HTR-8/SVneo (cell line): ENCODE measurements at places on chromosomes 5 and 9.

DNA sequence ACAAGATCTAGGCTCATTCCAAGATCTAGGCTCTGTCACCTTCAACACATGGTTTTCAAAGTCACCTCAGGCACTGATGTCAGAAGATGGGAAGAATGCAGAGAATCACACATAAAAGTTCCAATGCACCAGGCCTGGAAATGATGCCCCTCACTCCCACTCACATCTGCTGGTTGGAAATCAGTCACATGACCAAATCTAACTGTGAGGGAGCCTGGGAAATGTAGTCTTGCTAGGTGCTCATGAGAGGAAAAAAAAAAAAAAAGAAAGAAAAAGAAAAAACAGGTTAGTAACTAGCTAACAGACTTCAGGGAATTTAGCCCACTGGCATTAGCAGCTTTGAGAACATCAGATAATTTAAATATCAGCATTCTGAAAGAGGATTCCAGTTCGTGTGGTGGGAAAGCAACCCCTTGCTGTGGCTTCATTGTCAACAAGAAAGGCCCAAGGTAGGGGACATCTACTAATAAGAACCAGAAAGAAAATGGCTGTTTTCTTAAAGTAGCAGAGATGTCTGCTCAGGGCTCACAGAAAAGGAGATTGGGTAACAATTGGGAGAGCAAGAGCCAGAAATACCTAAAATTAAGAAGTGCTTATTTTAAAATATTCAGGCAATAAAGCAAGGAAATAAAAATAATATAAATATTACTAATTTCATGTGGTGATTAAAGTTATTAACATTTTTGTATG, 614.3 kb downstream of the ACTL7B start:
- no peak for DNase-seq

DNA sequence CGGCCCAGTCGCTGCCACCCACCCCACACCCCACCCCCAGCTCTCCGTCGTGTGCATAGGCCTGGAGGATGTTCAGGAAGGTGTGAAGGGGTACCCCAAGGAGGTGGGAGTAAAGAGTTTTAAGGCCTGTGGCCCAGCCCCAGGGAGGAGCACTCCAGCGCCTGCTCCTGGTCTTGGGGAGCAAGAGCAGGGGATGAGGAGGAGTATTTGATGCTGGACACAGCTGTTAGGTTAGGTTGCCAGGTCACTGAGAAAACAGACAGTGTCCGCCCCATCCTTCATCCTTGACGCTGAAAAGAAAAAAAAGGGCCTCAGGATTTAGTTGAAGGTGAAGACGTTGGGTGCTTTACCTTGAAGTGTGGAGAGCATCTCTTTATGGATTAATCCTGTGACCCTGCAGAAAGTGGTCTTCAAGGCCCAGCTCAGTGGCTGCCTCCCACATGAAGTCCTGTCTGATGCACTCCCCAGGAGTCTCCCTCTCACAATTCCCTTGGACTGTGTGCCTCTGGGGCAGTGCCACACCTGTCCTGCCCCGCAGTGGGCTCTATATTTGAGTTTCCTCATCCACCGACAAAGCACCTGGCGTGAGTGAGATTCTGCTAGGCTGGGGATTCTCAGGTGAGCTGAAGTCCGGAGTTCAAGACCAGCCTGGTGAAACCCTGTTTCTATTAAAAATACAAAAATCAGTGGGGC, 101.8 kb downstream of the SPRY4 start:
- no peak for DNase-seq

DNA sequence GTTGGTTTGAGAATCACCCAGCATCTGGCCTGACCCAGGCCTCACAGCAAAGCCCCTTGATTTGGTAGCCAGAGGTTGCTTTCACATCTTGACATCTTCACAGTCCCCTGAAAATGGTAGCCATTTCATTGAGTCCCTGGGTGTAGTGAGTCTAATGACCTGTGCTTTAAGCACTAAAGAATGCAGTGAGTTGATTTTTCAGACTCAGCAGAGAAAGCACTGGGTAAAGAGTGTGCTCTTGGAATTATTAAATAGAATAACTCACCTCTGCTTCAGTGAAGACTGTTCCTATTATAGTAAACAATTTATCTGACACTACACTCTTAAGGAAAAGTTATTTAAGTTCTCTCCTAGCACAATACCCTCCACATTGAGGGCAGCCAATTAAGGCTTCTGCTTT, 56.2 kb downstream of the PTCD2 start:
- DNase-seq, result no peak

- DNase-seq, result peak; percentile 91
Observed at GRCh38 chr5:149799119-149799623, 69.1 kb downstream of the PPARGC1B start.

DNA sequence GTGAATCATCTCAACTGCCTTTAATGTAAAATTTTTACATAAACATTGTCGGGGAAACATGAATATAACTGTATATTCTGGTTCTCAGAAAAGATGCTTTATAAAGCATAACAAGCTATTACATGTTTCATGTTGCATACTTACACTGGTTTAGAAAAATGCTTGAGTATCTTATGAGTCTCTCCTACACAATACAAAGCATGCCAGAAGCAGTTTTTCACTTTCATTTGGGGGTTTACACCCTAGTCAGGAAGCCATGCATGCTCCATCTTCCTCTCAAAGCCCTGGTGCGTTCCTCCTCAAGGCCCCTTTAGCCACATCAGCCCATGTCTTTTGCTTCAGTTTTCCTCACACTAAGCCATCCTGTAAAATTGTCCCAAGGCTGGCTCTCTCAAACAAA, 22.8 kb downstream of the ELAVL2 start:
- DNase-seq, result no peak

DNA sequence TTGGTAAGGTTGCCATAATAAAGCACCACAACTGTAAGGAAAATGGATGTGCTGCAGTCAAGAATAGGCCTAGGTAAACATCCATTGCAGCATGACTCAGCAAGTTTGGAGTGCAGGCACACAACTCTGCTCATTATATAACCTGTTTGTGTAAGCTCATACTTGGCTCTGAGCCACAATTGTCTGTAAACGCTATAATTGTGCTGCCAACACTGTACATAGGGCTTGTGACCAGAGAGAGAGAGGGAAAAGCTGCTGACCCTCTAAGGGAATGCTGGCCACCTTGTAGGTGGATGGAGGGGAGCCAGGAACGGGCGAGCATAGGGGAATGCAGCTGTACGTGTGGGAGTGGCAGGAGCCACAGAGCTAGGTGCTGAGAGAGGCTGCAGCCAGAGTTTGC, 2186.5 kb upstream of the ACO1 start:
- no peak for DNase-seq

DNA sequence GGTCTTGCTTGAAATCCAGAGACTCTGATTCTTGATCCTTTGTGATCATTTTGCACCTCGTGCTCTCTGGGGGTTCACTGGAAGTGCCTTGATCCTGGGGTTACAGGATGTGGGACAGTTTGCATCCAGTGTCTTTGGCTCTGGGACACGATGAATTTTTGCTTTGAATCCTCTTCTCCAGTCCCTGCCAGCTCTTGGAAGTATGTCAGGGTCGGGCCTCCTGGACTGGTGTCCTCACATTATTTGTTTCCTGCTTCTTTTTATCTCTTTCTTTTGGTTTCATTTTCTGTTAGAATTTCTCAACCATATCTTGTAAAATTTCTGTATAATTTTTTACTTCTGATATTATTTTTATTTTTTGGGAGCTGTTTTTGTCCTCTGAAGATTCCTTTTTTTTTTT, 34.2 kb downstream of the SECISBP2 start:
- DNase-seq, result no peak

GRCh38 chr5:143019614-143020515, 249.7 kb downstream of the ARHGAP26 start:
- DNase-seq, result no peak

- DNase-seq, result no peak
Observed at GRCh38 chr9:122261469-122261881, 3.2 kb downstream of the RBM18 start.

DNA sequence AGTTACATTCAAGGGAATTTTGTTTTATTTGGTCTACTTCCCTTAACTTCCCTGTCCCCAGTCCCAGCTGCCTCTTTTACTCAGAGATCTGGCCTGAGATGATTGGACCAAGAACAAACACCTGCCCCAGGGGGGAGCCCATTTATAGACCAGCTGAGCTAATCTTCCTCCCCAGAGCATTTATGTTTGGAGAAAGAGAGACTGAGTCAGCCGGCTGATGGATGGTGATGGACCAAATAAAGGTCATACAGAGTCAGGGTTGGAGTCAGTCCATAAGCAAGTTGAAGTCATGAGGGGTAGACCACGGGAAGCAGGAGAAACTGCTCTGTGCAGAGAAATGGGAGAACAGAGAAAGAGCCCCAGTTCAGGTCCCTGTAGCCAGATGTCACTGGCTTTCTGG, 77.7 kb downstream of the TMEM174 start:
- DNase-seq, result no peak

- DNase-seq, result peak; percentile 15
Observed at GRCh38 chr5:43729846-43730478, 127.0 kb downstream of the NNT start.

- DNase-seq, result no peak
Observed at GRCh38 chr9:110602281-110602680, 22.7 kb upstream of the SVEP1 start.

- DNase-seq, result no peak
Observed at GRCh38 chr5:41903382-41903891, 707 bp upstream of the RIMOC1 start.

- no peak for DNase-seq
Observed at GRCh38 chr5:129903466-129904101, 681 bp upstream of the CHSY3 start.

DNA sequence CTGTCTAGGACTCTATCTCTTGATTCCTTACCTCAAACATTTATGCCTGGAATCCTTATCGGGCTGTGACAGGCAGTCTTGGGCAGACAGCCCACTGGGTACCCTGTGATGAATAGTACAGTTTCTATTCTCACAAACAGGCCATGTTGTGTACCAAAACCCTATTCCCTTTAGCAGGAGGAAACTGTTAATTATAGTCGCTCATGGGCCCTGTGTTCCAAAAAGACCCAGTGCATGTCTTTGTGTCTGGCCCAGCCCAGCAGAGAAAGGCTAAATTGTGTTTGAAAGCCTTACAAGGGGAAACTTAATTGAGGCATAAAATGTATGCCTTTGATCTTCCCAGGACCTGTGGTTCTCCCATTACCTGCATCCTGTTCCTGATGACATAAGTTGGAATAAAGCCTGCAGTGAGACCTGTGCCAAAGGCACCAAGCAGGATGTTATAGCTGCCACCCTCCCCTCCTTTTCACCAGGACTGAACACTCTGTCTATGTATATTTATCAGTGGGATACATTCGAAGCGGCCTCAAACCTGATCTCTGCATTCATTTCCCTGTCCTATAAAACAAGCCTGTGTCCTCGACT, 43.3 kb downstream of the TLR4 start:
- DNase-seq, result no peak

GRCh38 chr9:126609711-126610388, 3.9 kb upstream of the LMX1B start:
- DNase-seq, result no peak

GRCh38 chr5:57417971-57418370, 64.6 kb downstream of the ACTBL2 start:
- DNase-seq, result no peak

GRCh38 chr5:150052956-150053712, 33.2 kb downstream of the CSF1R start:
- DNase-seq, result peak; percentile 39

- DNase-seq, result no peak
Observed at GRCh38 chr5:93281980-93282772, 298.8 kb downstream of the NR2F1-AS1 start.

- no peak for DNase-seq
Observed at GRCh38 chr5:165000479-165001190, 1495.2 kb downstream of the MAT2B start.

- no peak for DNase-seq
Observed at GRCh38 chr5:9654886-9655285, 24.7 kb upstream of the TAS2R1 start.

DNA sequence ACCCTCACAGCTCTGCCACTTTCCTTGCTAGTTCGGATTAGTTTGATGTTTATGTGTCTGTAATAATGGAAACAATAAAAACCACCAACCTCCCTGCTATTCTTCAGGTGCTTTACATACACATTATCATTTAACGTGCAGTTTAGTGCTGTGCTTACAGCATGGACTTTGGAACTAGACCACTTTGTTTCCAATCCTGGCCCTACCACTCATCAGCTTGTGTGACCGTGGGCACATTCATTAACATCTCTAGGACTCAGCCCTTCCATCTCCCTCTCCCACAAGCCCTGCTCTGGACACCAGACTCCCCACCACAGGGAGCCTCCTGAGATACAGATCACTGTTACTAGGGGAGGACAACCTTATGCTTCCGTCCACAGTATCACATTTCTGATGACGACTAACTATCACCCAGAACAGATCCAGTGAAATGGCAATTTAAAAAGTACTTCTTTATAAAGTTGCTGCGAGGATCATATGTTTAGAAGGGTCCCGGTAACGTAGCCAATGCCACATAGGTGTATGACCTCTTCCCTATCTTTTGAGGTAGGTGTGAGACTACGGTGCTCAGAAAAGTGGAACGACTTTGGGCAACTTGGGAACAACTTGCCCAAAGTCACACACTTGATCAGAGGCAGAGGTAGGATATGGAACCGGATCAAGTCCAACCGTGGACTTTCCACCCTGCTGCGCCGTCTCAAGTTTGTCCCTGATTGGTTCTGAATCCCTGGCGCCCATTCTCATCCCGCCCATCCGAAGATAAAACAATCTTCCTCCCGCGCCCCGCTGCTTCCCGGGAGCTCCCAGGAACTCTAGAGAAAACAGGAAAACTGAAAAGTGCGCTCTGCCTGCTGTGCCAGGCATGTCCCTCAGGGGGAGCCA, 132.4 kb upstream of the NIPBL start:
- DNase-seq, result peak; percentile 93

- DNase-seq, result no peak
Observed at GRCh38 chr9:130041648-130042405, 1.2 kb downstream of the FNBP1 start.

- DNase-seq, result peak; percentile 38
Observed at GRCh38 chr5:16437977-16438376, 27.6 kb downstream of the ZNF622 start.

DNA sequence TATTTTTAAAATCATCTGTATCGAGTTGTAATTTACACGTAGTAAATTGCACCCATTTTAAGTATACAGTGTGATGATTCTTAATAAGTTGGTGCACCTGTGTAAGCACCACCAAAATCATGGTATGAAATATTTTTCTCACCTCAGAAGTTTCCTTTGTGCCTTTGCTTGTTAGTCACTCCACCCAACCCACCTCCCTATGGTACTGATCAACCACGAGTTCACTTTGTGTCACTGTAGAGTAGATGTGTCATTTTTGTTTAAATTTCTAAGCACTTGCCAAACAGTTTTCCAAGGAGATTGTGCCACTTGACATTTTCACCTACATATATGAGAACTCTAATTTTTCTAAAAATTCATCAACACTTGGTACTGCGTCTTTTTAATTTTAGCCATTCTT, 806.5 kb downstream of the TLR4 start:
- DNase-seq, result no peak

DNA sequence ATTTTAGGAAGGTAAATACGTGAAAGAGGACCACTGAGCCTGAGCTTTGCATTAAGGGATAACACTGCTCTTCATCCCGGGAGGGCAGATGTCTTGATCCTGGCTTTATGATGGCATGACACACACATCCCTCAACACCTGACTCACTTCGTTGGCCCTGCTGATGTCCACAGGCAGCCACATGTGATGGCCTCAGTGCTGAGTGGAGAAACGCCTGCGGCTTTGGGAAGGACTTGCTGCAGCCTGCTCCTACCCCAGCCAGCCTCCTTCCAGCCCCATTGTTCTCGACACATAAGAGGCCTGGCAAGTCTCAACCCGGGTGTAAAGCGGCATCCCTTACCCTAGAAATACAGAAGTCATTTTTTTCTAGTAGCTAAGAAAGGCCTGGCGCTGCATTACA, 169.0 kb downstream of the SYK start:
- no peak for DNase-seq
